ENCODE measurements at places on chromosomes 12 and 14.

GRCh38 chr12:91493308-91493707 lies 310.7 kb upstream of the DCN start:
- no peak for DNase-seq

DNA sequence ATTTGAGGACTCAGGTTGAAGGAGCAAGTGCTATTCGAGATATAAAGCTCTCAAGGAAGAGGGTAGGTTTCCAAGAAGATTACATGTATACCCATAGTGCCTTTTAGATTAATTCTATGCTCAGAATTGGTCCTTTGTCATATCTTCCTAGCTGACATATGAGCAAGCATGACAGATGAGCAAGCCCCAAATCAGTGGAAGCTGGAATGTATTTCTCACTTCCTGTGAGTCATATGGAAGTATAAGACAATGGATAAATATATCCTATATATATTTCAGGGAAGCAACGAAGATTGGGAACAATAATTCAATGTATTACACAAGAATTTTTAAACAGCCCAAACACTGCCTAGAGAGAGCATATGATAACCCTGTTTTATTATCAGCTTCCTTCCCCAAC lies 674.1 kb upstream of the ATXN7L3B start:
- DNase-seq, result no peak

DNA sequence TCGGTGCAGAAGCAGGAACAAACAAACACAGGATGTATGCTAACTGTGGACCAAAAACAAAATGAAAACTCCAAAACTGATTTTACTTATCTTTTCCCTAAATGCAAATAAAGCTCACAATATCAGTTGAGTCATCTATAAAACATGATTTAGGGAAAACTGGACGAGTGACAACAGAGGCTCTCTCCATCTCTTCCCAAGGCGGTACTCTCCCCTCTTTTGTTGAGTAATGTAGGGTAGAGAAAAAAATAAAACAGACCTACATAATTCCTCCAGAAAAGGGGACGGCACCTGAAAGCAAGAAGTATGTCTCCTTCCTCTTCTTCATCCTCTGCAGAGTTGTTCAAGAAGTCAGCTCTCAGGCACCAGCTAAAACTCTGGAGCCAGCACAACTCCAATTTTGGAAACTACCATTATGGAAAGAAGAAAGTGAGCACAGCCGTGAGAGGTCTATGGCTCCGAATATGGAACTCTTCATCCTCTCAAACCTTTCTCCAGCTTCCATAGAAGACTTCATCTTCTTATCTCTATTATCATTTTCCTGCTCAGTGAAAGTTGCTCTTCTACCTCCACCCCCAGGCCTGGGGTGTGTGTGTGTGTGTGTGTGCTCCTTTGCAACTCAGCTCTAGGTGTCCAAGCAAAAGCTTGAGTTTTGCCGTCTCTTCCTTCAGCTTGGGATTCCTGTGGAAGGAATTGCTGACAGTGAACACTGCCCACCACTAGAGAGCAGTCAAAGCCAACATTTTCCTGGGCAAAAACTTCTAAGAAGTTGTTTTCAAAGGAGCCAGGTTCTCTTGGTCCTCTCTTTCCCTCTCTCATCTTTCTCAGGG lies 155.4 kb downstream of the DIO2 start:
- DNase-seq, result peak; percentile 13

DNA sequence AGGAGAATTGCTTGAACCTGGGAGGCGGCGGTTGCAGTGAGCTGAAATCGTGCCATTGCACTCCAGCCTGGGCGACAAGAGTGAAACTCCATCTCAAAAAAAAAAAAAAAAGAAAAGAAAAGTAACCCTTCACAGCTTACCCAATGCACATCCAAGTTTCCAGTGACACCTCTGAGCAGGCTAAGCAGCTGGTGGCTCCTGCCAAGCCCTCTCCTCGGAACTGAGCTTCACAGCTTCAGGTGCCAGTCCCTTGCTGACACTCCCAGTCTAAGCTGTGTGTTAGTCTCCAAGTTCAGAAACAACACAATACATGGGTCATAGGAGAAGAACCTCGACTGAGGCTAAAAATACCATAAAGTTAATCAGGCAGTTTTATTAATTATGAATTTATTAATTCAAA lies 7.9 kb downstream of the CD9 start:
- no peak for DNase-seq

- DNase-seq, result no peak
Measured at GRCh38 chr12:48054955-48055821, 50.7 kb downstream of the SENP1 start.

DNA sequence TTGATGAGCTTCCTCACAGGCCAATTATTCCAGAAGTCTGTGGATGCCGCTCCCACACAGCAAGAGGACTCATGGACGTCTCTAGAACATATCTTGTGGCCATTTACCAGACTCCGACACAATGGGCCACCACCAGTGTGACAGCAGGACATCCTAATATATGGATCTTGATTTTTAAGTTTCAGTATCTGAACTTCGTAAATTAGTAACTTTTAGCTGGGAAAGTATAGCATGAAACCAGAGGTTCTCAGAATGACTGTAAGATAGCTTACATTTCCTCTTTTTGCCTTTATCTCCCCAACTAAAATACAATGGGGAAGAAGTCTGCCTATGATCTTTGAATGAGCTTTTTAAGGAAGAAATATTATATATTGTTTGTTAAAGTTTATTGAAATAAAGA lies 87.0 kb downstream of the DNAI7 start:
- no peak for DNase-seq

DNA sequence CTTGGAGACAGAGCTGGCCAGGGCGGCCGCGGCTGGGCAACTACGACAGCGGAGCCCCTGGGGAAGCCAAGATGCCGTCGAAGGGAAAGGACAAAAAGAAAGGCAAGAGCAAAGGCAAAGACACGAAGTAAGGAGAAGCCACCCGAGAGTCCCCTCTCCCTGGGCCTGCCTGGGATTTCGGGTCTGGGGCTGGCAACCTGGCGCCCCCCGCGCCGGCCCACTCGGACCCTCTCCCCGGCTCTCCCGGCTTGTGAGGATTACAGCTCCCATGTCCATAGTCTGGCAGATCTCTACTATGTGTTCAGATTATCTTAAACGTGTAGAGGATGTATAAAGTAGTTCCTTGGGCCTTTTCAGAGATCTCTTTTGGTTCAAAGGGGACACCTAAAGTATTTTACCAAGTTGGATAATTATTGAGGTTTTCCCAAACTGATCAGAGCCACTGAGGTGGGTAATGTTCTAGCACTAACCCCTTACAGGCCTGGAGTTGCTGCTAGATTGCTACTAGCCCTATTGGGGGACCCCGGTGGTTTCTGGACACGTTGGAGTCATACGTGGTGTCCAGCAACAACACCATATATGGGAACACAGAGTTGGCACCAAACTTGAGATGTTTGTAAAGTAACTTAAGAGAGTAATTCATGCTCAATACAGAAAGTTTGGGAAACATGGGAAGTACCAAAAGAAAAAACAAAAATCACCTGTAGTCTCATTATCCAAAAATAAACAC lies 424 bp downstream of the BBOF1 start:
- DNase-seq, result no peak

GRCh38 chr14:63923422-63923752 lies 70.6 kb downstream of the SYNE2 start:
- DNase-seq, result no peak

DNA sequence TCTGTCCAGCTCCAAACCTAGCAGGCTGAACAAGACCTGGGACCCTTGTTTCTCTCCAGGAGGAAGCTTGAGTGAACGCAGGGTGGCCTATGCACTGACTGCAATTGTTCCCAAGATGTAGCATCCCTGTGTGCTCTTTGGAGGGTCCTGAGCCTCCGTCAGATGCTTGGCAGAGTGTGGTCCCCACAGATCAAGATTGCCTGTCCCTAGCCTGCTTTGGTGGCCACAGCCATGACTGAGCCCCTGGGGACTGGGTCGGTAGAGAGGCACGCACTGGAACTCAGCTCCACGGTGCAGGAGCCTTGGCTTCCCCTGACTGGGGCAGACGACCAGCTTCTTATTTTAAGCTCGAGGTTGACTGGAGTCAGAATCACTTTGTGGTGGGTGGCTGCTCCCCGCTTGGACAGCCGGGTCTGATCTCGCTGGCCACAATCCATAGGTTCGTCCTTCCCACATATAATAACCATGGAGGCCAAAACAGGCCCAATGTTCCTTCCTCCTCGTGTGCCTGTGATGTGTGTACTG lies 97.8 kb downstream of the LGMN start:
- DNase-seq, result no peak
